Activated T-helper 1 cell treated with anti-CD3 and anti-CD28 coated beads, Interleukin-2, amount 50 U/mL, for 16 hours (primary cell): ENCODE measurements at places on chromosomes 12 and 14.

- DNase-seq, result no peak
Measured at GRCh38 chr12:24770821-24771220, 178.1 kb downstream of the BCAT1 start.

DNA sequence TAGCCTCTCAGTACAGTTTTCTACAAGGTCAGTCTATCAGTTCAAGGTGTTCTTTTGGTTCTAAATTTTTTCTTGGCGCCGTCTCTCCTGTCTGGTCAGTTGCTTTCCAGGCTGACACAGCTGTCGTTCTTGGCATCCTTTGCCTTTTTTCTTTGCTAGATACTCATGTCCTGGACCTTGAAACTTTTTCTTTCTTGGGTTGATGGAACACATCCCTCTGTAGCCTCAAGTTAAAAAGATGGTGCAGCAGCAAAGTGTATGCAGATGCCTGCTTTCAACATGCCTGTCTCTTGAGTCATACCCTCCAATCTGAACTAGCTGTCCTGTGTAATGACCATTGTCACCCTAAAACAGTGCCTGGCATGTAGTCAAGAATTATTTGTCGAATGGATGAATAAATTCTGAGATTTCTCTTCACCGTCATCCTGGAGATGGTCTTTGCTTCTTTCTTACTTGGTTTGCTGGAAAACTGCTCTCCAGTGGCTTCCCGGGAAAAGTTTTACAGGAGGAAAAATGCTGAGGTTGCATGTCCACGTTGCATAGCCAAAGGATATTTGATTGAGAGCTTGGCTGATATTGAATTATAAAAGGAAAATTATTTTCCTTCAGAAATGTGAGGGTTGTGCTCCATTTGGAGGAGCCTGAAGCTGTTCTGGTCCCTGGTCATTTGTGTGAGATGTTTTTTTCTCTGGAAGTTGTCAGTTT lies 4.6 kb downstream of the NYNRIN start:
- no peak for DNase-seq

- DNase-seq, result no peak
Measured at GRCh38 chr14:103360548-103360947, 24.7 kb upstream of the MARK3 start.

- DNase-seq, result no peak
Measured at GRCh38 chr12:66235626-66236281, 46.7 kb downstream of the IRAK3 start.

DNA sequence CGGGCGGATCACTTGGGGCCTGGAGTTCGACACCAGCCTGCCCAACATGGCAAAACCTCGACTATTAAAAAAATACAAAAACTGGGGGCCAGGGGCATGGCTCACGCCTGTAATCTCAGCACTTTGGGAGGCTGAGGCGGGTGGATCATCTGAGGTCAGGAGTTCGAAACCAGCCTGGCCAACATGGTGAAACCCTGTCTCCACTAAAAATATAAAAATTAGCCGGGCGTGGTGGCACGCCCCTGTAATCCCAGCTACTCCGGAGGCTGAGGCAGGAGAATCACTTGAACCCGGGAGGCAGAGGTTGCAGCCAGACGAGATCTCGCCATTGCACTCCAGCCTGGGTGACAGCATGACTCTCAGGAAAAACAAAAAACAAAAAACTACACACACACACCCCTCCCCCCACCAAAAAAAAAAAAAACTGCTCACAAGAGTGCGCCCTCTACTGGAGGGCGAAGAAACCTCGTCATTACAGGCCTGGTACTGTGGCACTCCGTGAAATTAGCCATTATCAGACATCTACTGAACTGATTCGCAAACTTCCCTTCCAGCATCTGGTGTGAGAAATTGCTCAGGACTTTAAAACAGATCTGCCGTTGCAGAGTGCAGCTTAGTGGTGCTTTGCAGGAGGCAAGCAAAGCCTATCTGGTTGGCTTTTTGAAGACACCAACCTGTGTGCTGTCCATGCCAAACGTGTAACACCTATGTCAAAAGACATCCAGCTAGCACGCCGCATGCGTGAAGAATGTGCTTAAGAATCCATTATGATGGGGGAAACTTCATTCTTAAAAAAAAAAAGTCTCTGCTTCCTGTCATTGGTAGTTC lies 7.7 kb downstream of the PPP1R3E start:
- no peak for DNase-seq

DNA sequence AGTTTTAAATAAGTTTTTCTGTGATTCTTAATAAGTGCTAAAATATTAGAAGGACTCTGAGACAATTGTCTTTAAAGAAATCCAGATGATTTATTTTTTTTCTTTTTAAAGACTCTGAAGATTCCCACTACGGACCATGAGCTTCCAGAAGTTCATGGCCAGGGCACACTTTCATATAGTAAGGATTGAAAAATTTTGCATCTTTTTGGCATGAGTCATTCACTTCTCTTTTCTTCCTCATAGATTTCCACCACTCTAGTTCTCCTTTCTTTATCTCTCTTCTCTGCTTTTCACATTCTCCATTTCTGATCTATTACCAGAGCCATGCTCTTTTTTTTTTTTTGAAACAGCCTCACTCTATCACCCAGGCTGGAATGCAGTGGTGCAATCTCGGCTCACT lies 385.8 kb downstream of the FLRT2 start:
- no peak for DNase-seq

DNA sequence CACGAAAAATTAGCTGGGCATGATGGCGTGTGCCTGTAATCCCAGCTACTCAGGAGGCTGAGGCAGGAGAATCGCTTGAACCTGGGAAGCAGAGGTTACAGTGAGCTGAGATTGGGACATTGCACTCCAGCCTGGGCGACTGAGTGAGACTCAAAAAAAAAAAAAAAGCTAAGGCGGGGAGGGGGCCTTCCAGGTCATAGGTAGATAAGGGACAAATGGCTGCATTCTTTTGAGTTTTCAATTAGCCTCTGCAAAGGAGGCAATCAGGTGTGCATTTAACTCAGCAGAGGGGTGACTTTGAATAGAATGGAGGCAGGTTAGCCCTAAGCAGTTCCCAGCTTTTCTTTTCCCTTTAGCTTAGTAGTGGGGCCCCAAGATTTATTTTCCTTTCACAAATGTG lies 743 bp upstream of the AACS start:
- DNase-seq, result no peak

- DNase-seq, result no peak
Measured at GRCh38 chr12:6753772-6754356, 923 bp upstream of the MLF2 start.

DNA sequence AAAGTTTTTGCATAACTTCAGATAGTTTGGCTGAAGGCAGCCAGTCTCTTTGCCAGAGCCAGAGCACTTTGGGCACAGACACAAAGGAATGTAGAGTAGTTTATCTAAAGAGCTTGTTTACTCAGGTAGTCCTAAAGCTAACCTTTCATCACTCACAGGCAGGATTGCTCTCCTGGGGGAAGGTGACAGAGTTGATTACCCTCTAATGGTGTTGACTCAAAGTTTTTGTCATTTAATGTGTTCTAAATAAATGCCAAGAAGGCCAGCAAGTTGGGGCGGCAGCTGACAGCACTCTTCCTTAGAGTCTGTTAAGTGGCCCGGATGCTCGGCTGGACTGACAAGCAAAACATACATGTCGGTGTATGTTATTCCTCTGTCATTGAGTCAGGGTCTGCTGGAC lies 9.3 kb upstream of the TAS2R46 start:
- no peak for DNase-seq

DNA sequence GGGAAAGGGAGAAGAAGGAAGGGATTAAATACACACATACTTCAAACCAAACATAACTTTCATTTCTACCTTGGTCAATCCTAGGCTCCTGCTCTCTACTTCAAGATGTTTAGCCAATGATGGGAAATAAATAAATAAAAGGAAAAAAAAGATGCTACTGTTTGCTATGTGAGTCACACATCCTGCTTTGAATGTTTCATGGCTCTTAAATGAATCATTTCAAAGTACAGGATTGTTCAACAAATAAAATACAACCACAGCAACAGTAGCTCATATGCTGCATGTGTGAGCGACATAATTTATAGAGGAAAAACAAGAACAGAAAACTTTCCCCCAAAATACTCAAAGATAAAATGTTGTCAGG lies 54.3 kb upstream of the NPFF start:
- no peak for DNase-seq

- no peak for DNase-seq
Measured at GRCh38 chr12:103272949-103273348, 222.8 kb downstream of the C12orf42 start.

- DNase-seq, result no peak
Measured at GRCh38 chr14:65349100-65349499, 63.4 kb upstream of the FUT8 start.

GRCh38 chr12:82627799-82628198 lies 58.9 kb upstream of the TMTC2 start:
- no peak for DNase-seq

GRCh38 chr12:118821386-118821925 lies 159.9 kb upstream of the SRRM4 start:
- DNase-seq, result no peak

DNA sequence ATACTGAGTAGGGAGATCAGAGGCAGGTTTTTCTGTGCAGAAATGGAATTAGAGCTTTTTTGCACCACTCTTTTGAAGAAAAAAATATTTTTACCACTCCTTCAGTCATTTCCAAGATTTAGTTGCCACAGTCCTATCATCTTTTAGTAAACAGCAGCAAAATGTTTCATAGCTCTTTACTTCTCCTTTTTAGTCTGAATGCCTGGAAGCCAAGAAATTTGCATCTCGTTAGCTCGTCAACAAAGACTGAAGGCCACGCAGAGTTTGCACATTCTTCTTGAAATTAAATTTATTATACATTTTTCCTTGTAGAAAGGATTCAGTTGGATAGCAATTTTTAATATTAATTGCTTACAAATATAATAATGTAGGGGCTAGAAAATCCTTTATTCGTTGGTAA lies 544.5 kb upstream of the ATP2B1 start:
- DNase-seq, result no peak

DNA sequence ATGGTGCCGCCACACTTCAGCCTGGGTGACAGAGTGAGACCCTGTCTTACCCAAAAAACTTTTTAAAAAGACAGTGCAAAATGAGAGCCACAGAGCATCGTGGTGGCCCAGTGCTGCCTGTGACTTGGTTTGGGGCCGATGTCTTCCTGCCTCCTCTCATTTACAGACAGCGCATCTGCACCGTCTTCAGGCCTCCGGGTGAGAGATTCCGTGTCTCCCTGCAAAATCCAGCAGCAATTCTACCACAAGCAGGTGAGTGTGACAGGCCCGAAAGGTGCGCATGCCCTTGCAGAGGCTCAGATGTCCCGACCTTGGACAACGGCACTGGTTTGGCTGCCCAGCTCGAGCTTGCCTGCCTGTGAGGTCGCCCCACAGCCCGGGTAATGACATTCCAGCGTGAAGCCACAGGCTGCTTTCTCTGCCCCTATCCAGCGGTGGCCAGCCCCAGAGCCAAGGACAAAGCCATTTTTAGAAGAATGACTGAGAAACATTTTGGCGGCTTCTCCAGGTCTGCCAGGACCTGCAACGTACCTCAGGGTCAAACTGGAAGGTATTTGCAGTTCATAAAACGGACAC lies 70.3 kb upstream of the RFLNA start:
- no peak for DNase-seq

GRCh38 chr12:130087222-130087621 lies 75.0 kb upstream of the FZD10 start:
- DNase-seq, result no peak

DNA sequence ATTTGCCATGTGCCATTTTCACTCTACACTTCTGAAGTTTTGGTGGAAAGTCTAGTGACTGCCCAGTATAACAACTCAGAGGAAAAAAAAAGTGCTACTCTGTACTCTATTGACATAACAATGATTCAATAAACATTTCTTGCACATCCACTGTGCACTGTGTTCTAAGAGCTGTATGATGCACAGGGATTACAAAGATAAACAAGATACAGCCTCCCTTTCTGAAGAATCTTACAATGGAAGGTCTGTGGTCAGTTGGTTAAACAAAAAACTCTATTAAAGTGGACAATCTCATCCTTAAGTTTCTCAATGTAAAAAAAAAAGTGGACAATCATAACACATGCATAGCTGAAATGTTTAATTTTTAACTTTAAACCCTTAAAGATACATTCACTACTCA lies 105.7 kb upstream of the RASSF8 start:
- no peak for DNase-seq

- no peak for DNase-seq
Measured at GRCh38 chr14:96267336-96267735, 11.3 kb downstream of the BDKRB1 start.

DNA sequence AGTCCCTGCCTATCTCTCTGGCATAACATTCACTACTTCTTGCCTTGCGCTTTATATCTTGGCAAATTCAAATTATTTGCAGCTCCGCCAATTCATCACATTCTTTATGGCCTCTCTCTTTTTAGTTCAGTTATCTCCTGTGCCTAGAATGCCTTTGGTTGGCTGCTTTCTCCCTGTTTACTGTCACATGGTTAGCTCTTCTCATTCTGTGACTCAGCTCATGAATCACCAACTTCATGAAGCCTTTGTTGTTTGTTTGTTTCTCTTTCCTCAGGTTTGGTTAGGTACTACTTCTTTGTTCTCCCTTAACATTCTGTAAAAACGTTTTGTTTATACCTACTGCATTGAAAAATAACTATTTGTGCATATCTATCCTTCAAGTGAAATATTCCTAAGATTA lies 376.5 kb upstream of the GARIN6 start:
- no peak for DNase-seq

DNA sequence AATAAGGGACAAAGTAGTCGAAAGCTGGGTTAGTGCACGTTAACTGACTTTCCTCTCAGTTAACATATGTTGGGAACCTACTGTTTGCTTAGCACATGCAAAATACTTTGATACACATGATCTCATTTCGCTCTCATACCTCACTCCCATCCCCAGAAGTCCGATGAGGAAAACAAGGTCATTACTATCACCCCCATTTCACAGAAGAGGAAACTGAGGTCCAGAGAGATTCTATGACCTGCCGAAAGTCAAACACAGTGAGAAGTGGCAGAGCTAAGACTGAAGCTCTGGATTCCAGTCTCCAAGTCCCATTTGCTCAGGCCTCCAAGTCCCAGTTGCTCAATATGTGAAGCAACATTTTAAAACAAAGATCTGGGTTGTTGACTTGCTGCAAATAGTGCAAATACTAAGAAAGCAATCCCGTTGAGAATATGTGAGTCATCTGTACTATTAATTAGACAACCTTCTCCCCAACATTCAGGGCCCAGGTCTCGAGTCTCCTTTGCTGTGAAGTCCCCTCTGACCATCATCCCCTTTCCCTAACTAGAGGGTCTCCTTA lies 170.6 kb upstream of the PWP1 start:
- DNase-seq, result no peak

GRCh38 chr12:19572920-19573558 lies 133.7 kb downstream of the AEBP2 start:
- DNase-seq, result no peak

GRCh38 chr14:92462568-92462967 lies 51.0 kb upstream of the RIN3 start:
- DNase-seq, result no peak

GRCh38 chr12:123532808-123533649 lies 490 bp downstream of the RILPL1 start:
- DNase-seq, result no peak
